Thyroid gland (tissue), 4 donors: ENCODE measurements at places on chromosomes 16 and 17. TPM values are rescaled to one million over a fixed set of nuclear protein-coding genes. Genes with fewer than 3 reads are reported as not detected.

GRCh38 chr16:61364990-61365389 is 671.2 kb downstream of the CDH8 start:
- H3K27ac ChIP-seq: no peak overlapping the region
- H3K27me3 ChIP-seq: no peaks in the 10 kb centered on the region
- DNase-seq: no peak
- H3K36me3 ChIP-seq: no peaks in the 10 kb centered on the region

GRCh38 chr17:50072130-50072529 is 16.2 kb downstream of the ITGA3 start:
- H3K27me3 ChIP-seq: no peaks in the 10 kb centered on the region
- H3K27ac ChIP-seq: no peak overlapping the region
- DNase-seq: no peak
- H3K36me3 ChIP-seq: peaks cover 78% of the 10 kb centered on the region

GRCh38 chr16:83779886-83780285 is 27.9 kb upstream of the HSBP1 start:
- DNase-seq: no peak
- no peaks in the 10 kb centered on the region for H3K27me3 ChIP-seq
- no peak overlapping the region for H3K27ac ChIP-seq
- H3K36me3 ChIP-seq: no peaks in the 10 kb centered on the region

- H3K27me3 ChIP-seq: no peaks in the 10 kb centered on the region
- H3K4me3 ChIP-seq: no peak within 1 kb of the TSS
- no peaks in the 10 kb centered on the region for H3K36me3 ChIP-seq
- H3K27ac ChIP-seq: no peak within 1 kb of the TSS
These were observed at the start of gene PIRT for GRCh38 chr17:10837921-10838320. PIRT (minus strand) TSS chr17:10838087; CDS start chr17:10825645, 12,442 bp downstream.

DNA sequence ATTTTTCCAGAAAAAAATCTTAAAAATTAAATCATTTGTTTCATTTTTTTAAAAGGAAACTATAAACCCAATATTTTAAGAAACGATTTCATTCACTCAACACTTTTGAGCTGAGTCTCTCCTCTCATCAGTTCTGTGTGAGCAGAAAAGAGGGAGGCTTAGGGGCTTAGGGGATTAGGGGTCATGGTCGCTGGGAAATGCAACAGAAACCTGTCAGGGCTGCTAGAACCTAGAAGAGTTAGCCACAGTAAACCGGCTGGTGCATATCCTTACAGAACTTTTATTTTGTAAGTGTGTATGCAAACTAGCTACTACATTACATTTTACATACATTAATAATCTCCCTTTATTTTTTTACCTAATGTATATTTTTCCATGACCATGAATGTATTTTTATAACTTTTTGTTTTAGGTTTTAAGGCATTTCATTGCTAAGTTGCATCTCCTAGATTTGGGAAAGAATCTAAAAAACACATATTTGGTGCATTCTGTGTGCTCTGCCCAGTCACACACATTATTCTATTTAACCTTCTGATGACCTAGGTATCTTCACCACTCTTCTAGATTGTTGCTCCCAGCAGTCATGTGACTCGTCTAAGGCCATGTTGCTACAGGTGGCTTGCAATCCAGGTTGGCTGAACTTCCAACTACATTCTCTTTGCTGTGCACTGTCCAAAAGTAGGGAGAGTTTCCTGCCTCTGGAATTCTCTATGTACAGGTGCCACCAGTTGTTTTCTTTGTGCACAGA is 24.4 kb downstream of the TBC1D3B start:
- no peak overlapping the region for H3K4me3 ChIP-seq
- no peak for DNase-seq
- H3K27ac ChIP-seq: no peak overlapping the region
- H3K36me3 ChIP-seq: no peaks in the 10 kb centered on the region

DNA sequence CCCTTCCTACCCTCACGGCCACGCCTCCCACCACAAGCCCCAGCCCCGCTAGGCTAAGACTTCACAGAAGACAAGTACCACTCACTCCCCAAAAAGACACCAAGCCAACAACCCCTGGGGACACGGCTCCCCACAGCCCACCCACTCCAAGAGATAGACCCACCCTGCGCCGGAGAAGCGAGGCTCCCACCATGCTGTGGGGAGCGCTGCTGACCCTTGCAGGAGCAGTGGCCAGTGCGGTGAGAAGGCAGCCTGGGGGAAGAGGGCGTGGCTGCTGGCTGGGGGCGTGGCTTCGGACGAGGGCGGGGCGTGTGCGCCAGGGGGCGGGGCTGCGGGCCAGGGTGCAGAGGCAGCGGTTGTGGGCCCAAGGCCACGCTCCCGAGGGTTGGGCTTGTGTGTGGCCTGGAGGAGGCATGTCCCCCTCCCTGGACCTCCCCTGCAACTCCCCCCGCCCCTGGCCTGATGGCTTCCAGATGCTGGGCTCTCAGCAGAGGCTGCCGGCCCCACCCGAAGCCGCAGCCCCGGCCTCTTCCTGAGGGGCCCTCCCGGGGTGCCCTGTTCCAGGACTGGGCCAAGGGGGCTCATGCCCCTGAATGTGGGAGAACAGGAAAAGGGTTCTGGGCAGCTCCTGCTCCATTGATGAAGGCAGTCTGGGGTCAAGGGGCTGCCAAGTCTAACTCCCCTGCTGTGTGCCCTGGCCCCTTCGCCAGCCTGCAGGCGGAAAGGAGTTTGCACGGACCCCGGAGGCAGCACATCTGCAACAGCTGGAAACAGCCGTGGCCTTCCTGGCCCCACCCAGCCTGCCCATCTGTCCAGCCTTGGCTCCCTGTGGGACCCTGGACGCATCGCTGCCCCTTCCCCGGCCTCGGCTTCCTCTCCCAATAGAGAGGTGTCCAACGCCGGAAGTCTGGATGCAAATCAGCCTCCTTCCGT is 9.1 kb downstream of the TFAP4 start:
- H3K4me1 ChIP-seq: peaks cover 11% of the 10 kb centered on the region
- no peak overlapping the region for H3K27ac ChIP-seq
- H3K4me3 ChIP-seq: no peak overlapping the region
- H3K27me3 ChIP-seq: no peaks in the 10 kb centered on the region
- peak; percentile 25 for DNase-seq

- no peaks in the 10 kb centered on the region for H3K27me3 ChIP-seq
- no peaks in the 10 kb centered on the region for H3K36me3 ChIP-seq
- no peak for DNase-seq
These were observed 756 bp upstream of the MVP start for GRCh38 chr16:29819506-29819905.

DNA sequence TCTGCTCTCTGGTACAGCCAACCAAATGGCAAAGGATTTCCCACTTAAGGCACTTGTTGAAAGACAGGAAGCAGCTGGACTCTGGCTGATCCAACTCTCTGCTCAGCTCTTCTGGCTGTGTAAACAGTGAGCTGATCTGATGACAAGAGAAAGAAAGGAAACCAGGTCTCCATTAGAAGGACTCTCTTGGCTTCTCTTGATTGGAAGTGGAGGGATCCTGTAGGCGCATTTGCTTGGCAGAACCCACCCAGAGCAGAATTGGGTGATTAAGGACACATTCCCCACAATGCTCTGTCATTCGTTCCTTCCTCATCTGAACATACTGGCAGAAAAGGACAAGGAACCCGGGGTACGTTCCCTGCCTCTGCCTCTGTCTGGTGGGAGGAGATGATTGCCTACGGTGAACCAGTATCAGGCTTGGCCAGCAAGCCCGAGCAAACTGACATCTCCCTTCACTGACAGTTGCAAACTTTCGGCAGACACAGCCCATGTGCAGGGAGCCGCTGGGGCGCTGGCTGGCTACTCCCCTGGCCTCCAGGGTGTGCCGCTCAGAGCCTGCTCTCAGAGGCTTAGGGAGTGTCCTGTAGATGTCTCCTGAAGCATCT is 29.1 kb downstream of the LDHD start:
- no peaks in the 10 kb centered on the region for H3K36me3 ChIP-seq
- DNase-seq: peak; percentile 49
- no peak overlapping the region for H3K4me3 ChIP-seq
- H3K4me1 ChIP-seq: peaks cover 37% of the 10 kb centered on the region
- H3K27me3 ChIP-seq: no peaks in the 10 kb centered on the region
- peak overlapping the region; percentile 37 for H3K27ac ChIP-seq

DNA sequence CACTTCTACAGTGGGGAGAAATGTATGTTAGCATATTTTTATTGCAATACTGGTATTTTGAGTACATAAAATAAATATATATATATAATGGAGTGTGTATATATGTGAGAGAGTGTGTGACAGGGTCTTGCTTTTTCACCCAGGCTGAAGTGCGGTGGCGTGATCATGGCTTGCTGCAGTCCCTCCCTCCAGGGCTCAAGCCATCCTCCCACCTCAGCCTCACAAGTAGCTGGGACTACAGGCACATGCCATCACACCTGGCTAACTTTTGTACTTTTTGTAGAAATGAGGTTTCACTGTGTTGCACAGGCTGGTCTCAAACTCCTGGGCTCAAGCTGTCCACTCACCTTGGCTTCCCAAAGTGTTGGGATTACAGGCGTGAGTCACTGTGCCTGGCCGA is 4.1 kb downstream of the CYLD start:
- peaks cover 50% of the 10 kb centered on the region for H3K4me1 ChIP-seq
- H3K4me3 ChIP-seq: no peak overlapping the region
- H3K27me3 ChIP-seq: no peaks in the 10 kb centered on the region
- H3K36me3 ChIP-seq: no peaks in the 10 kb centered on the region
- DNase-seq: peak; percentile 13

DNA sequence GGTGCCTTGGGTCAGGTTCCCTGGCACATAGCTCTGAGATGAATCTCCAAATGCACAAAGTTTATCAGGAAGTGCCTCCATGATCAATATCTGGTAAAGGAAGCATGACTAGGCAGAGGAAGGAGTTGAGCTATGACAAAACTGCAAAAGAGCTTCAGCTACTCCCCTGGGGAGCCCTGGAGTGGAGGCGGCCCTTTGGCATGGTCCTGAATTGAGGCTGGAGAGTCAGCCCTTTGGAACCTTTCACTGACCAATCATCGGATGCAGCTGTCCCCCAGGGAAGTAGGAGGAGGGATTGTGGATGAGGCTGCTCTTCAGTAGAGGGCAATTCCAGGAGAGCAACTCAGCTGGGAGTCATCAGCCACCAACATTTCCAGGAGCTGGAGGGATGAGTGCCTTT is 46.1 kb upstream of the NLRP1 start:
- H3K27ac ChIP-seq: no peak overlapping the region
- no peaks in the 10 kb centered on the region for H3K36me3 ChIP-seq
- H3K4me1 ChIP-seq: no peaks in the 10 kb centered on the region
- no peak for DNase-seq
- no peaks in the 10 kb centered on the region for H3K27me3 ChIP-seq

- no peak overlapping the region for H3K27ac ChIP-seq
- DNase-seq: no peak
- H3K4me1 ChIP-seq: peaks cover 14% of the 10 kb centered on the region
- no peak overlapping the region for H3K4me3 ChIP-seq
These were observed 4.3 kb downstream of the KATNB1 start for GRCh38 chr16:57739756-57740422.

GRCh38 chr16:69613378-69614154 is 47.8 kb downstream of the NFAT5 start:
- H3K27ac ChIP-seq: peak overlapping the region; percentile 67
- H3K27me3 ChIP-seq: no peaks in the 10 kb centered on the region
- peaks cover 61% of the 10 kb centered on the region for H3K4me1 ChIP-seq
- no peak for DNase-seq
- H3K4me3 ChIP-seq: no peak overlapping the region

GRCh38 chr17:55435408-55435807 is 13.8 kb upstream of the MMD start:
- no peak overlapping the region for H3K4me3 ChIP-seq
- no peak overlapping the region for H3K27ac ChIP-seq
- peaks cover 21% of the 10 kb centered on the region for H3K4me1 ChIP-seq
- no peaks in the 10 kb centered on the region for H3K36me3 ChIP-seq

CCL11 gene
- total RNA-seq: not detected

HS3ST3A1 gene
- 1.6 TPM for total RNA-seq

DNA sequence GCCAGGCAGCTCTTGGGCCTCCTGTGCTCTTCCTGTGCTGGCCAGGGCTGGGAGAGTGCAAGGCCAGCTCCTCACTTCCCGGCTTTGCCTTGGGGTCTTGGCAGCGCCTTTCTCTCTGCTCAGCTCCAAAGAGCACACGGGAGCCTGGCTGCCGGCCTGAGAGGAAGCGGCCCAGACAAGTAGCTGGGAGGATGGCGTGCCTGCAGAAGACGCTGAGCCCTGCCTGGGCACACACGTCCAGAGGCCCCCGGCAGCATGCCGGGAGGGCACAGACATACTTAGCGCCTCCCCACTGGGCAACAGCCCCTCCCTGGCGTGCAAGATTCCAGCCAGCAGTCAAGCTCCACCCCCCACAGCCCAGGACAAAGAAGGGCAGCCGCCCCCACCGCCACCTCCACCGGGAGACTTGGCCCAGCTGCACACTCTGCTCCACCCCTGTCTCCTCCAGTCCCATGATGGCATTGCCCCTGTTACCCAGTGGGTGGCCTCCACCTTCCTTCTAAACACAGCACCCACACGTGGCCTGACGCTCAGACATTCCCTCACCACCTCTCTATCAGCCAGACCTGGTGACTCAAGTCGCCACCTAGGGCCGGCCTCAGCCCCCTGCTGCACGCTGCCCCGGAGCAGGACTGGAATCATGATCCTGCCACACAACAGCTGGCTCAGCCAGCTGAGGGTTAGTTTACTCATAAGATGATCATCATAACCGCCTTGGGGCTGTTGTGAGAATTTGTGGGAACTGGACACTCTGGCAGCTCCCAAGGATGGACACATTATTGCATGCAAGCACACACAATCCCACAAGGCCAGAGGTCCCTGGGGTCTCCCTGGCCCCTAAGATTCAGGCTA is 12.4 kb downstream of the SGCA start:
- DNase-seq: peak; percentile 92
- no peak overlapping the region for H3K4me3 ChIP-seq
- H3K27ac ChIP-seq: peak overlapping the region; percentile 72
- H3K27me3 ChIP-seq: no peaks in the 10 kb centered on the region

GRCh38 chr17:55332296-55333041 is 67.7 kb downstream of the HLF start:
- H3K36me3 ChIP-seq: no peaks in the 10 kb centered on the region
- peak; percentile 61 for DNase-seq
- H3K27me3 ChIP-seq: no peaks in the 10 kb centered on the region
- H3K4me1 ChIP-seq: no peaks in the 10 kb centered on the region

DNA sequence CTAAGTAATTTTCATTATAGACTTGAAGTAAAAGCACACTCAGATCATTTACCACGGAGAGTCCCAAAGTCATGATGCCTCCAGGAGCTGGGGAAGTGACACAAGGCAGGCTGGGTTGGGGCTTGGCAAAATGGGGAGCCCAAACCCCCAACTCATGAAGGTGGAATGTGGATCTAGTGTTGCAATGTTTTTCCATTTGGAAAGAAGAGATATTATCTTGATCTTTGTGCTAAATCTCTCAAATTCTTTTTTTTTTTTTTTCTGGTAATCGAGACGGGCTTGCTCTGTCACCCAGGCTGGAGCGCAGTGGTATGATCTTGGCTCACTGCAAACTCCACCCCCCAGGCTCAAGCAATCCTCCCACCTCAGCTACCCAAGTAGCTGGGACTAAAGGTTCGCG is 7.5 kb upstream of the KCNG4 start:
- no peak for DNase-seq
- no peaks in the 10 kb centered on the region for H3K36me3 ChIP-seq
- H3K27ac ChIP-seq: no peak overlapping the region
- no peak overlapping the region for H3K4me3 ChIP-seq
- no peaks in the 10 kb centered on the region for H3K4me1 ChIP-seq
- H3K27me3 ChIP-seq: no peaks in the 10 kb centered on the region
